Activated CD8-positive, alpha-beta T cell treated with anti-CD3 and anti-CD28 coated beads for 36 hours (primary cell): ENCODE measurements at places on chromosomes 1 and 21.

DNA sequence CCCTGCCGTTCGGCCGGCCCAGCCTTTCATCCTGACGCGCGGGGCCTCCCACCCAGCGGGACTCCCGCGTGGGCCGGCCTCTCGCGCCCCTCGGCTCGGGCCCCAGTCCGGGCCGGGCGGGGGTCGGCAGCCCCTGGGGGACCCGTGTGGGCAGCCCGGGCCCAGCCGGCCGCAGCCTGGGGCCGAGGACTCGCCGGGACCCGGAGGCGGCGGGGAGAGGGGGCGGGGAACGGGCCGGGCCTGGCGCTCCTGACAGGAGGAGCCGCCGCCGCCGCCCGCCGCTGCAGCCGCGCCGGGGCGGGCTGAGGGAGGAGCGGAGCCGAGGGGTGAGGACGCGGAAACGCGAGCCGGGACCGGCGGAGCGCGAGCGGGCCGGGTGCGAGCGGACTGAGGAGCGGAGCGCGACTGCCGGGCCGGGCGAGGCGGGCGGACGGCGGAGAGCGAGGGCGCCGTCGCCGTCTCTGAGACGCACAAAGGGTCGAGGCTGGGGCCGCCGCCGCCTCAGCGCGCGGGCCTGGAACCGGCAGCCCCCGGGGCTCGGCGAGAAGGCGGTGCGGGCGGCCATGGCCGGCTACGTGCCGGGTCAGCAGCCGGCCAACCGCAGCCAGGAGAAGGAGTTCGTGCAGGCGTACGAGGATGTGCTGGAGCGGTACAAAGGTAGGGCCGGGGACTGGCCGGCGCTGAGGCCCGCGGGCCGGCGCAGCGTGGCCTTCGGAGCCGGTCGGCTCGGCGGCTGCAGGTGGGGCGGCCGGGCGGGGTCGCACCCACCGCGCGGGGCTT is 79.1 kb downstream of the NDUFS5 start:
- DNase-seq = peak; percentile 56

DNA sequence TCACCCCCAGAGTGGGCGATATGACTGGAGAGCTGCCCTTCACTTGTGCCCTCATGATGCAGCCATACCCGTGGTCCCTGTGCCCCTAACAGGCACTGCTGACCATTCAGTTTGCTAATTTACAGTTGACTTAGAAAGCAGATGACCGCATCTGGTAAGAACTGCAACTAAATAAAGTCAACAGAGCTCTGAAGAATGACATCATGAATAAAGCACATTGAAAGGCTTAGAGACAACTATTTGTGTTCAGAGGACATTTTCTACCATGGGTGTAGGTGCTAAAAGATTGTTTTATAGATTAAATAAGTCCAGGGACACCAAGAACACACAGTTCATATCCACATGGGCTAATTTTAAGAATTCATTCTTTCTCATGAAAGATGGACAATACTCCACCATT is 65.5 kb downstream of the LPAR3 start:
- DNase-seq = no peak

GRCh38 chr1:50080904-50081586 is 27.7 kb upstream of the ELAVL4 start:
- DNase-seq = peak; percentile 14

DNA sequence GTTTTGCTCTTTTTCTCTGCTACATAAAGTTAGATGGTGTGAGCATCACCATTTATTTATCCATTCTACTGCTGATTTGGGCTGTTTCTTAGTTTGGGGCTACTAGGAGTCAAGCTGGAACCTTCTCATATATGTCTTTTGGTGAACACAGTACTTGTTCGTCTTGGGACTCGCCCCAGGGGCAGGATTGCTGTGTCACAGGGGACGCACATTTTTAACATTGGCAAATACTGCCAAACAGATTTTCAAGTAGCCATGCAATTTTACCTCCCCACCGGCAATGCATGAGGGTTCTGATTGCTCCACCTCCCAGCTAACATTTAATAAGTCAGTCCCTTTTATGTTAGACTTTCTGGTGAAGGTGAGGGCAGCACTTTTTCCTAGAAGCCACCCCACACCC is 7.5 kb upstream of the IFFO2 start:
- no peak for DNase-seq

DNA sequence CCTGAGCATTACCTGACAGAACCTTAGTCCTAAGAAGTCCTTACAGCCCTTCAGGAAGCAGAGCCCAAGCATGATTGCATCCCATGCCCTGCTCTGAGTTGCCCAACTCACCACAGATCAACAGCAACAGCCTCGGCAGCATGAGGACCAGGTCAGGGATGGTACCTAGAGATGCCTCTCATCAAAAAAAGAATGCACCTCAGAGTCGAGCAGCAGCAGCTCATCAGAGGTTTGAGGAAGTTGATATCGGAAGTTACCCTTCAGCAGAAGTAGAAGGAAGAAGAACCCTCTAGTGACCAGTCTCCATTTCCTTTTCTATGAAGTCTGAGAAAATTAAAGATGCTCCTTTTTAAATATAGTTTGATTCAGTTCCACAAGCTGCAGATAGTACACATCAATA is at the start of gene FCRL1:
TSS of gene FCRL1 (minus strand) at position 225 of the 400 bp plus-strand sequence. CDS start at position 142, 83 bp downstream.
- DNase-seq = no peak

- no peak for DNase-seq
Observed at GRCh38 chr1:193533853-193534252, 347.4 kb upstream of the B3GALT2 start.

DNA sequence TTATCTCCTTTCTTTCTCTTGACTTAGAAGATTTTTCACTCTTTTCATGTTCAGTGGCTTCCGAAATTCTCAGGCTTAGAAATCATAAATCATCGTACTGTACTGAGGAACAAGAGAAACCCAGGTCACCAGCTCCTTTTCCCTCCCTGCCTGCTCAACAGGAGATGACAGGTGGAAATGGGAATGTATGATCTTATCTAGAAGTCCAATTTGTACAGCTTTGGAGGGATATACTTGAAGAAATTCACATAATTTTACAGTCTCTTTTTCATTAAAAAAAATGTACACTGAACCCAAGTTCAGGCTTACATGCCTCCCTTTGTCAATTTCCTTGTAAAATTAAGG is 11.7 kb downstream of the EVA1C start:
- no peak for DNase-seq
